ENCODE measurements at places on chromosomes 1 and 21. TPM values are rescaled to one million over a fixed set of nuclear protein-coding genes. Genes with fewer than 3 reads are reported as not detected.

The TAL1 gene
- total RNA-seq: not detected

The PLEKHA6 gene
- total RNA-seq: 5.0 TPM

The OR10J1 gene
- not detected for total RNA-seq

The OPRD1 gene
- under 0.01 TPM for total RNA-seq

The KIF2C gene
- 45.0 TPM for total RNA-seq

The SH2D1B gene
- total RNA-seq: 0.18 TPM

The SERTAD4 gene
- under 0.01 TPM for total RNA-seq

The JAM2 gene
- total RNA-seq: 0.83 TPM

GRCh38 chr1:202821467-202821866, 10.7 kb downstream of the PCAT6 start:
- peak; percentile 58 for DNase-seq

- DNase-seq: peak; percentile 41
Measured at GRCh38 chr1:162062542-162063015, 6.9 kb upstream of the NOS1AP start.

DNA sequence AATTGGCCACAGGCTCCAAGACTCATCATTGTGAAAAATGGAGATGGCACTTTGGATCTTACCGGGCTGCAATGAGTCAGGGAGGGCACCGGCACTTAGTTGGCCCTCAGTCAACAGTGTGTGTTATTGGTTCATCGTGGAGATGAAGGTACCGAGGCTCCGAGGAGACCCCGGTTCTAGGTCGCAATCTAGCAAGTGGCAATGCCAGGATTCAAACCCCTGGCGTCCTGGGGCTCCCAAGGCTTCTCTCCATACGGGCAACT, 49.0 kb upstream of the ACOT11 start:
- no peak for DNase-seq

- no peak for DNase-seq
Measured at GRCh38 chr1:171345536-171345935, 31.6 kb downstream of the FMO4 start.

Measured in IMR-90 (cell line).